ENCODE measurements at places on chromosomes 16 and 17.
A peak's percentile ranks its signal among the peaks of the same experiment; 100 is the strongest.

DNA sequence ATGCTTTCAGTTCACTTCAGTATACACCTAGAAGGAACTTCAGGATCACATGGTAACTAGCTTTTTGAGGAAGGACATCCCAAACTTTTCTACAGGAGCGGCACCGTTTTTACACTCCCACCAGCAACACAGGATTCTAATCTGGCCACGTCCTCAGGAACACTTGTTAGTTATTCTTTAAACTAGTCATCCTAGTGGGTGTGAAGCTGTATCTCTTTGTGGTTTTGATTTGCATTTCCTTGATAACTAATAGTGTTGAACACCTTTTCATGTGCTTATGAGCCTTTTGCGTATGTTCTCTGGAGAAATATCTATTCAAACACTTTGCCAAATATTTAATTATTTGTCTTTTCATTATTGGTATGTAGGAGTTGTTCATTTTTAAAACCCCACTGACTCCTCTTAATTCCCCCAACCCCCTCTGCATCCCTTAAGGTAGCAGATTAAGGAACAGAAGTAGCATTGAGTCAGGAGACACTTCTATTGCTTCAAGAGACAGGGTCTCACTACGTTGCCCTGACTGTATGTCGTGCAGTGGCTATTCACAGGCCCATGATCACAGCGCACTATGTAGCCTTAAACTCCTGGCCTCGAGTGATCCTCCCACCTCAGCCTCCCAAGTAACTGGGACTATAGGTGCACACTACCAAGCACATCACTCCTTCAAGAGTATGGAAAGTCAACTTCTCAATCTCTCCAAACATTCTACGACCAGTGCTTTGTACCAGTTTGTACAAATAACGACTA is 25.4 kb downstream of the YWHAE start:
- DNase-seq: no peak

DNA sequence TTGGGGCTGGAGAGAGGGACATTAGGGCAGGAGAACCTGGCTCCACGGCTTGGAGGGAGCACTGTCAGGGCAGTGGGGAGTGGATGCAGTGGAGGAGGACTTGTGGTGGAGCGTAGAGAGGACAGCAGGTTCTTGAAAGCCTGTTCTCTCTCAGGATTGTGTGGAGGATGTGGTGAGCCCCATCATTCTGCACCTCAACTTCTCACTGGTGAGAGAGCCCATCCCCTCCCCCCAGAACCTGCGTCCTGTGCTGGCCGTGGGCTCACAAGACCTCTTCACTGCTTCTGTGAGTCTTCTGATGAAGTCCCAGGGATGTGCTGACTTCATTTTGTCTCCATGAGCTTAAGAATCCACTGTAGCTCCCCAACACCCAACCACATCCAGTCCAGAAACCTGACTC is 13.5 kb downstream of the COX6A2 start:
- DNase-seq: no peak

- DNase-seq: no peak
These were observed 259.6 kb upstream of the KCNJ16 start for GRCh38 chr17:69815406-69815805.

DNA sequence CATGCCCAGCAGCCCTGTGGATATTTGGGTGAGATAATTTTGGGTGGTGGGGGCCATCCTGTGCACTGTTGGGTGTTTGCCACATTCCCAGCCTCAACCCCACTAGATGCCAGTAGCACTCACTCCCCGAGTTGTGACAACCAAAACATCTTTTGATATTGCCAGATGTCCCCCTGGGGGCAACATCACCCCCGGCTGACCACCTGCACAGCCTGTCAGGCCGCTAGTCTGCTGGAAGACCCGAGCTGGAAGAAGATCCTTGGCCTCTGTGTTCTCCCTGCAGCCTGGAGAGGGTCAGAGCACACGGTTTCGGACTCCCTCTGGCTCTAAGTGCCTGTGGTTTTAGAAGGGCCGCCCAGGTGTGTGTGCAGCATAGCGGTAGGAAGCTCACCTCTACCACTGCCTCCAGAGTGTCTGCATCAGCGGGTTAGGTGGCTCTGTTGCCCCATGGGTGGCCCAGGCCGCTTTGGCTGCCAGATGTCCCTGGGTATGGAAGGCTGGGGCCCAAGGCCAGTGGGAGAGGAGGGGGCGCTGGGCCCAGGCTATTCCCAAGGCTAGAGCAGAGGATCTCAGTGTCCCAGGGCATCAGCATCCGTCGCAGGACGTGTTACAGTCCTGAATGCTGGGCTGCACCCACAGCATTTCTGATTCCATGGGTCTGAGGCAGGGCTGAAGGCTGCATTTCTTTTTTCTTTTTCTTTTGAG is 195.8 kb upstream of the GSE1 start:
- DNase-seq: no peak

DNA sequence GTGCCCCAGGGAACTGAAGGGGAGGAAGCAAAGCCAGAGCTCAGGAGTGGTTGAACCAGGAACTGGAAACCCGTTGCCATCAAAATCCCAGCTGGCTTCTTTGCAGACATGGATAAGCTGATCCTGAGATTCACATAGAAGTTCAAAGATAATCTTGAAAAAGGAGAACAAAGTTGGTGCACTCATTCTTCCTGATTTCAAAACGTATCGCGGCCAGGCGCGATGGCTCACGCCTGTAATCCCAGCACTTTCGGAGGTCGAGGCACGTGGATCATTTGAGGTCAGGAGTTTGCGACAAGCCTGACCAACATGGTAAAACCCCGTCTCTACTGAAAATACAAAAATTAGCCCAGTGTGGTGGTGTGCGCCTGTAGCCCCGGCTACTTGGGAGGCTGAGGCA is 7.1 kb downstream of the RAP1GAP2 start:
- DNase-seq: no peak

- no peak for DNase-seq
These were observed 306.3 kb upstream of the HSBP1 start for GRCh38 chr16:83501481-83501880.

DNA sequence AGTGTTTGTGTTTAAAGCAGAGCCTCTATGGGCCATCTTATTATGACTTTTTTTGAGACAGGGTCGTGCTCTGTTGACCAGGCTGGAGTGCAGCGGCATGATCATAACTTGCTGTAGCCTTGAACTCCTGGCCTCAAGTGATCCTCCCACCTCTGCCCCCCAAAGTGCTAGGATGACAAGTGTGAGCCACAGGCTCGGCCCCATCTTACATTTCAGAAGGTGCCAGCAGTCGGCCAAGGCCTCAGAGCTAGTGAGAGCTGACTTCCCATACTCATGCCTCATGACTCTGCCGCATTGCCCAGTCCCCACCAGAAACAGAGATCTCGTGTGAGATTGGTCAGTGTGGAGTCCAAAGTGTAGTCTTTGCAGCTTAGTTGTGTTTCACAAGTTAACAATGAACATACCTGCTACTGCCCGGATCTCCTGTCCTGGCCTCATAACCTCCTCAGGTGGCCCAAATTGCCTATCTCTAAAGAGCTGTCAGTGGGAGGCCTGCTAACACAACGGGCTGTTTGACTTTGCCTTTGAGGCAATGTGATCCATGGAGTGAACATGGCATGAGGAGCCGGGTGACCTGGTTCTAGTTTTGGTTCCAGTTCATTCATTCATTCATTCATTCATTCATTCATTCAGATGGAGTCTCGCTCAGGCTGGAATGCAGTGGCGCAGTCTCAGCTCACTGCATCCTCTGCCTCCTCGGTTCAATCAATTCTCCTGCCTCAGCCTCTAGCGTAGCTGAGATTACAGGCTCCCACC is 13.7 kb downstream of the MINK1 start:
- DNase-seq: no peak

- DNase-seq: no peak
These were observed 213.3 kb downstream of the CPPED1 start for GRCh38 chr16:12590409-12590808.

DNA sequence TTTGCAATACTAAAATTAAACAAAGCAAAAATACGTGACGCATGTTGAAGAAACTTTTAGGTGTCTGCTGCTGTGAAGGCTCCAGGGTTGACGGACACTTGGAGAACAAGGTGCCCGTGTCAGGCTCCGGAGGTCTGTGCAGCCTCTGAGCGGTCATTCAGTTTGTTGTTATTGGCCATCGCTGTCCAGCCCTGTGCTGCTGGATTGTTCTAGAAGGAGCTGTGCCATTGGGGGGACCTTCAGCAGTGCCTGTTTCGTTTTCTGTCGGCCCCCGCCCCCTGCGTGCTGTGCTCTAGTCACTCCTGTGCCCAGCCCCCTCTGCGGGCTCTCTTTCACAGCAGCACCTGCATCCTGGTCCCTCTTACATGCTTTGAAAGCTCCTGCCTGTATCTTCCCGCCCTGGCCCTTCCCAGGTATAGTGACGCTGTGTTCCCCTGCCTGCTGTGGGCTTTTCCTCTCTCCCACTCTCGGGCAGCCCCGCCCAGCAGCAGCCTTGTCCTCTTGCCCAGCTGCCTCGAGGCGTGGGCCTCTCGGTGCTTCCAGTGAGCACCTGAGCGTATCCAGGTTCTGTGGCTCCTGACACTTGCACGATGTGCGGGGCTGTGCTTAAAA is 50.7 kb downstream of the RNF213 start:
- DNase-seq: no peak

- peak; percentile 62 for DNase-seq
These were observed 21.9 kb downstream of the AIPL1 start for GRCh38 chr17:6413065-6413464.

Measured in A172 (cell line).